ENCODE measurements at places on chromosomes 13 and 19.

- no peak for DNase-seq
Measured at GRCh38 chr19:49968279-49968922, 7.4 kb upstream of the SIGLEC11 start.

GRCh38 chr19:57887195-57887941 lies 1.5 kb downstream of the ZNF814 start:
- no peak for DNase-seq

GRCh38 chr13:49922301-49922700 lies 13.8 kb downstream of the SPRYD7 start:
- DNase-seq: no peak

GRCh38 chr13:36382030-36382429 lies 35.8 kb upstream of the SPART start:
- no peak for DNase-seq

DNA sequence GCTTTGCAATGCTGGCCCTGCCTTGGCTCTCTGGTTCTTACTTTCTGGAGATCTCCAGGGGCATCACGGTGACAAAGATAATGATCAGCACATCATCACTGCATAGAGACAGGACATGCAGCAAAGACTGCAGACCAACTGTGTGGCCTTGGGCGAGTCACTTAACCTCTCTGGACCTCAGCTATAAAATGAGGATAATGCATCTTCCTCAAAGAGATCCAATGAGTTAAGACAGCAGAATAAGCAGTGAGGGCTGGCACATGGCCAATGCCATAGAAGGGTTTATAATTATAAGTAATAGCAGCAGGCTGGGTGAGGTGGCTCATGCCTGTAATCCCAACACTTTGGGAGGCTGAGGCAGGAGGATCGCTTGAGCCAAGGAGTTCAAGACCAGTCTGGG lies 2.4 kb downstream of the MAG start:
- DNase-seq: no peak

DNA sequence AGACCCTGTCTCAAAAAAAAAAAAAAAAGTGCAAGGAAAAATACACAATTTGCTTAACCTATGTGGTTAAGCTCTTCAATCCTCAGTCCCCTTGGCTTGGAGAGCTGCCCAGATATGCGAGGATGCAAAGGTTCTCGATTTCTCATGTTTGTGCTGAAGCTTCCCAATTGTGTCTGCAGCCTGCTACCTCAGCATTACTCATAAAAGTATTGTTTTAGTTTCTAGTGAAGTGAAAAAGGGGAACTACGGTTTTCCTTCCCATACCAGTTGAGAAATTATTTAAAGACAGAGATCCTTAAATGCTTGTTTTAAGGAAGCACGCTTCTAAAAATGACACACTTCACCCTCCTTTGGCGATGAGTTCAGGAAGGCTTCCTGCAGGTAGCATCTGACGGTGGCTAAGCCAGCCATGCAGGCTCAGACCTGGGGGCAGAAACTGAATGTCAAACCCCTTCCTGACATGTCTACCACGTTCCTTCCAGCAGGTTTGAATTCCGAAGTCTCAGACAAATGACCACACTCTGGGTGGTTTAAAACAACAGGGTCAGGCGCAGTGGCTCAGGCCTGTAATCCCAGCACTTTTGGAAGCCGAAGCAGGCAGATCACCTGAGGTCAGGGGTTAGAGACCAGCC lies 47.9 kb downstream of the RUBCNL start:
- DNase-seq: no peak

DNA sequence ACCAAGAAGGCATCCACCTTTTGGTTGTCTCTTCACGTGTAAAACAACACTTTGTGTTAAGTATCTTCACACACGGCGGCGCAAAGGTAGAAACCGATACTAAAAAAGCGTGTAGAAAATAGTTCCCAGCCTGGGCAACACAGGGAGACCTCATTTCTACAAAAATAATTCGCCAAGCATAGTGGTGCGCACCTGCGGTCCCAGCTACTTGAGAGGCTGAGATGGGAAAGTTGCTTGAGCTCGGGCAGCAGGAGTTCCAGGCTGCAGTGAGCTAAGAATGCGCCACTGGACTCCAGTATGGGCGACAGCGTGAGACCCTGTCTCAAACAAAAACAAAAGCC lies 573 bp upstream of the ERCC5 start:
- DNase-seq: no peak

GRCh38 chr13:35599384-35599783 lies 122.9 kb upstream of the MAB21L1 start:
- DNase-seq: no peak

DNA sequence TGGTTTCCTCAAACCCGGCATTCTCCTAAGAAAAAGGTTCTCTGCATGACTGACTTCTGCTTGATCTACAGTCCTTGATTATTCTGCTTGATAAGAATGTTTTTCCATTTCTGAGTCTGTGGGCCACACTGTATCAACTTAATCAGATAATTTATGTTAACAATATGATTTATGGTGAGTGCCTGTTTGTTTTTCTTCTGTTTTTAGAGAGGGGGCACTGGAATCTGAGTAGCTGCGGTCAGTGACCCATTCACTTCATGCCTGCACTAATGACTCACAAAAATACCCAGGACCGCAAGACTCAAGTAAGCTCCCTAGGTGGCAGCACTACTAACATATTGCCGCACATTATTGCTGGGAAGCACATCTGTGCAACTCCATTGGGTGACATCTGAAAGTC lies 542.3 kb upstream of the ATXN8OS start:
- DNase-seq: no peak
